ENCODE measurements at places on chromosomes 6 and 20.

DNA sequence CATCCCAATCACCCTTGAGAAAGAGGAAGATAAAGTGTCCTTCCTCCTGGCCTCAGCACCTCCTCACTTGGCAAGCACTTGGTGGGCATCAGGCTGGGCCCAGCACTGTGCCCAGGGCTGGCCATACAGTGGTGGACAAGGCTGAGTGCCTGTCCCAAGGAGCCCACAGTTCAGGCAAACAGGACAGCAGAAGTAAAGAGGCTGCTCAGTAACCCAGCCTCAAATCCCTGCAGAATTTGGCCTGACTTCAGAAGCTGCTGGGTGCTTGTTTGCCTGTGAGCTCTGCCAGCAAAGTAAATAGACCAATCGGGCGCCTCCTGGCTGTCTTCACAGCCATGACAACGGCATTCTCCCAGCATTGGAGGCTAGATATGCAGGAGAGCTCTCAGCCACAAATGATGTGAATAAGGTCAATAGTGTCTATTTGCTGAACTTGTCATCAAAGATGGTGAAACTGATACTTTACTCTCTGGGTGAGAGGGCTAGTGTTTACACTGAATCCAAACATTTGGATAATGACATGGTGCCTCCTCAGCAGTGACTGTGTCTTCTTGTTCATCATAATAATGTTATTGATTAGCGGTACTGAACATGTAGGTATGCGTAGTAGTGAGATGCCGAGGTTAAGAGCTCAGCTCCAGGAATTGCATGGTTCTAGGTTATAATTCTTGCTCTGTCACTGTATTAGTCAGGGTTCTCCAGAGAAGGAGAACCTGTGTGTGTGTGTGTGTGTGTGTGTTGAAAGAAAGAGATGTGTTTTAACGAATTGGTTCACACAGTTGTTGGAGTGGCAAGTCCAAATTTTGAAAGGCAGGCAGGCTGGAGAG lies 36.9 kb upstream of the FANCE start:
- DNase-seq: no peak

- DNase-seq: no peak
Measured at GRCh38 chr6:142804490-142804889, 140.5 kb downstream of the HIVEP2 start.

- no peak for DNase-seq
Measured at GRCh38 chr6:40011844-40012243, 77.6 kb upstream of the MOCS1 start.

GRCh38 chr6:34798057-34798456 lies 6.2 kb downstream of the BLTP3A start:
- no peak for DNase-seq

DNA sequence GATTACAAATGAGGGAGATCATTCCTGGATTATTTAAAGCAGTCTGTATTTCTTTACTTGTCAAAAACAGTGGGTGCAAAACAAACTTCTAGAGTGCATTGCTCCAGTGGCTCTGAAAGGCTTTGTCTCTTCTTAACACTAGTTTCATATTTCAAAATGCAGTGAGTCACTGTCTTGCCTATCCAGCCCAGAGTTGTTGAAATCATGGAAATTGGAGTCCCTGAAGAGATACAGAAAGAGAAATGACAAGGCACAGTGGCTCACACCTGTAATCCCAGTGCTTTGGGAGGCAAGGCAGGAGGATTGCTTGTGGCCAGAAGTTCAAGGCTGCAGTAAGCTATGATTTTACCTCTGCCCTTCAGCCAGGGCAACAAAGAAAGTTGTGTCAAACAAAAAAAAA lies 11.3 kb downstream of the SLC2A12 start:
- no peak for DNase-seq

DNA sequence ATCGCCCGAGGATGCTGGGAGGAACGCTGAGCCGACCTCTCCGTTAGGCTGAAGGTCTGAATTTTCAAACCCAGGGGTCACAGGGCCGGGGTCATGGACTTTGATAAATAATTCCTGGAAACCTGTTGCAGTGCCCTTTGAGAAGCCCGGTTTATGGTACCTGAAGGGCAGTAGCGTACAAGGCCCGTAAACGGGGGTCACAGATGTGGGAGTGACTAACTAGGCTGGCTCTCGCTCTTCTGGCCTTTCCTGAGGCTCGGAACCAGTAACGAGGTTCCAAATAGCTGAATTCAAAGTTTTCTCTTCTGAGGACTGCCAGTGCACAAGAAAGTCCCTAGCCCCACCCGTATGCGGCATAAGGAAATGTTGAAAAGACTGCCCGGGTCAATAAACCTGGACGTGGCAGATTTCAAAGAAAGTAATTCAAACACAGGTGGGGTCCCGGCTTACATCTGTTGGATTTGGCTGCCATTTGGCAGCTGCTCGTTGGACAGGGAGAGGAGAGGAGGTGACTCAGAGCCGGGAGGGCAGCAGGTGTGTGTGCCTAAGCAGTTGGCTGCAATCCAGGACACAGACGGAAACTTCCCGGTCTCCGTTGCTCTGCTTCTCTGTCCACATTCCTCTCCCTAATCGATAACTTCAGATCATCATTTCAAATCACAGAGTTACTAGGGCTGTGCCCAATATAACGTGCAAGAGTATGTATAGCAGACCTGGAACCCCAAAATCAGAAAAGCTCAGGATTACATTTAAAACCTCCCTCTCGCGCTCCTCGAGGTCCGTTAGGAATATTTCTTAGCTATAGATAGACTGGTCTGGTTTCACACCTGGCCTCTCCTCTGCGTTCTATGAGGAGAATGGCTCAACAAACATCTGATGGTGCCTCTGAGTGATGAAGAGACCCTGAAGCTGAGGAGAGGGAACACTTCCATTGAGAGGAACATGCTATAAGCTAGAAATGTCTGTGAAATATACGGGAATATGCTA lies 765 bp upstream of the GMDS start:
- DNase-seq: peak; percentile 9

- DNase-seq: no peak
Measured at GRCh38 chr6:166960609-166960978, 4.2 kb upstream of the RNASET2 start.

DNA sequence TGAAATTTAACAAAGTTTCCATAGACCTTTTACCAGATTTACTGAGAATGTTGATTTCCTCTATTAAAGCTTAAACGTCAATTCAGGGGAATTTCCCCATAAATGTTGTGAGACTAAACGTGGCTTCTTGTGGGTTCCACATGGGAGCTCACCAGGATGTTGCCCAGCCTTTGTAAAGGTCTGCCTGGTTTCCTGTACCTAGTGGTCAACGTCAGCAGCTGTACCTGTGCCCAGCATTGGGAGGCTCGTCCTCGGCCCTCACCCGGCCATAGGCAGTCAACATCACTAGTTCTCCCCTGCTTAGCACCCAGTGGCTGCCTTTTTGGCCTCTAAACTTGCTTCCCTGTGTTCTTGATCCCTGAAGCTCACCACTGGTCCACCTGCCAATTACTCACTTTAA lies 22.1 kb upstream of the CD83 start:
- DNase-seq: no peak

DNA sequence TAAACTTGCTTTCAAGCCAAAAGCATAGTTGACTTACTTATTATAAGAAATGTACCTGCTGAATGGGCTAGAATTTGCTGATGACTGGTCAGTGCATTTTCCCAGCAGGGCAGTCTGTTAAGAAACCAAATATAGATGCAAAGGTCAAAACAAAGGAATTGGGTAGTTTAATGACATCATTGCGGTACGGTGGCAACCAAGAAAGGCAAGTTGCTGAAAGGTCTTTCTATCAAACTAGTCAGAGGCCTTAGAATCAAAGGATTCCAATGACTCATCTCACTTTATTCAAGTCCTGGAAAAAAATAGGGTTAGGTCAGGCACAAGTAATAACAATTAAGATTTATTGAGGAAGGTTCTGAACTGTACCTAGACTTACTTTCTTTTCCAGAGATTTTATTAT lies 76.4 kb downstream of the KIZ start:
- DNase-seq: no peak
